Neural progenitor cell (in vitro differentiated cells): ENCODE measurements at places on chromosomes 4 and X.

GRCh38 chrX:47321386-47321785 is 49.0 kb upstream of the ZNF157 start:
- peak; percentile 92 for DNase-seq

DNA sequence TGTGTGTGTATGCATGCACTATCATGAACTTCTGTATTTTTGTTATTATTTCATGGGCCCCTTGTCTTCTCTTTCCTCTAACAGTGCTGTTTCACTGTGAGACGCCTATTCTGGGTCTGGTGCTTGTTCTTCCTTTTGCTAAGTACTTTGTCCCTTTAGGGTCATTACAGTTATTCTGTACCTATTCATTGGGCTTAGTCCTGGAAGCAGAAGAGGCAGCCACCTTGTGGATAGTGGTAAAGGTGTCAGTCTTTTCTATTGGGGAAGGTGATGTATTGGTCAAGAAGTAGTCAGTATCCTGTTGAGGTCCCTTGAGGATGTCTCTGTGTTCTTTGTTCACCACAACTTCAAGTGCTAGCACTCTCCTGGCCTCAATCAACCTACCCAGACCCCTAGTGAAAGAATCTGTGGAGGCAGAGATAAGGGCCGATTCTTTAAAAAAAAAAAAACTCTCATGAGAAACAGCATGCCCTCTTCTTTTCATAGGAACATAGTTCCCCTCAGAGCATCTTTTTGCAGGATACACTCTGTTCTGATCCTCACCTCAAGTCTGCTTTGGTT is 593.8 kb downstream of the SPRY1 start:
- DNase-seq = no peak

- DNase-seq = no peak
Measured at GRCh38 chr4:108301545-108302251, 133.0 kb upstream of the LEF1 start.

DNA sequence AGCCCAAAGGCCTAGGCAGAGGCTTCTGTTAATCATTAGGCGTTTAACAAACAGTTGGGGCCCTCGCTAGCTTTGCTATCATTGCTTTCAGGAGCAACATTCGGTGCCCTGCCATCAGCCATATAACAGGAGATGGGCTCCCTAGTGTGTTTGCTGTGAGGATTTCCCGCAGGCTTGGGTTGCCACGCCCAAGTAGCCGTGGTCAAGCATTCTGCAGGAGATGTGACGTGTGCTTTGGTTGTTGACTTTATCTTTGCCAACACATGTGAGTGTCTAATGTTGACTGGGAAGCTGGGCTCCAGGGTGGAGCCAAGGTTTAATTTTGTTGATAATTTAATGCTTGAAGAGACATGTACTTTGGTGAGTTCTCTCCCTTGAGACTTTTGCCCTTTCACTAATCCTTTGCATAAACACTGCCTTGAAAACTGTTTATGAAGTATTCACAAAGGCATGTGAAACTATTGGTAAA is 184.6 kb upstream of the KIT start:
- DNase-seq = no peak

GRCh38 chr4:79147251-79147650 is 178.6 kb downstream of the NAA11 start:
- DNase-seq = no peak

DNA sequence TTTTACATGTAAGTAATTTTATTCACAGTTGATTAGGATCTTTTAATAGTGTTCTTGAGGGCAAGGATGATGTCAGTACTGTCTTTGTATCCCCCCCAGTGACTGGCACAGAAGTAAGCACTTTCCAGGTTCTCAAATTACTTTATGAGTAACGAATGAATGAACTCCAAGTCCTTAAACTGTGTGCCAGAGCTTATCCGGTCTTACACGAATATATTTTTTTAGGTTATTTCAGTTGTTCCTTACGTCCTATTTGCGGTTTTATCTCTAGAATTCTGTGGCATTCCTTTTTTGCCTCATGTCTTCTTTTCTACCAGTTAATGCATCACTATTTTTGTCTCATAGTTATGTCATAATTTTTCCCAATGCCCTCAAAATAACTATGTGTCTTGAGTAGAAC is 106.9 kb upstream of the MID1IP1 start:
- DNase-seq = no peak

- DNase-seq = peak; percentile 88
Measured at GRCh38 chr4:154743683-154744340, at the start of gene LRAT. Gene LRAT, plus strand, starts transcription at chr4:154744000. Its CDS starts 327 bp downstream, at chr4:154744327.

- peak; percentile 6 for DNase-seq
Measured at GRCh38 chrX:104568304-104568915, 2.4 kb downstream of the IL1RAPL2 start.

DNA sequence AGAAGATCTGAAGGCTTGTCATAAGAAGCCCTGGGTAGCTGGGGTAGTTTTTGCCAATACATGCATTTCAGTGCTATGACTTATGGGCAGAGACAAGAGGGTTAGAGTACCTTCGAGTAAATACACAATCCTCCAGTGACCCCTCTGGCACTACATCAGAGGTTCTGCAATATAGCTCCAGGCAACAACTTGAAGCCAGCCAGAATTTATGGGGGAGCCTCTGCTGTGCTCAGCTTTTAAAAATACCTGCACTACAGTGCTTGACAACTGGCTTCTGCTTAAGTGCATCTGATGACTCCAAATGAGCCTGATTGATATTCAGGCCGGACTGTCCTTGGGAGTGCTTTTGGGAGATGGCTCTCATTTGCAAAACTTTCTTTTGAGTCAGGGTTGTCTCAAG is 44.9 kb upstream of the SMAD1 start:
- DNase-seq = no peak

GRCh38 chrX:130144509-130144908 is 21.1 kb downstream of the AIFM1 start:
- no peak for DNase-seq

- no peak for DNase-seq
Measured at GRCh38 chr4:122548886-122549630, 71.8 kb downstream of the IL21 start.

- DNase-seq = peak; percentile 48
Measured at GRCh38 chrX:636981-637659, 6.5 kb downstream of the SHOX start.

DNA sequence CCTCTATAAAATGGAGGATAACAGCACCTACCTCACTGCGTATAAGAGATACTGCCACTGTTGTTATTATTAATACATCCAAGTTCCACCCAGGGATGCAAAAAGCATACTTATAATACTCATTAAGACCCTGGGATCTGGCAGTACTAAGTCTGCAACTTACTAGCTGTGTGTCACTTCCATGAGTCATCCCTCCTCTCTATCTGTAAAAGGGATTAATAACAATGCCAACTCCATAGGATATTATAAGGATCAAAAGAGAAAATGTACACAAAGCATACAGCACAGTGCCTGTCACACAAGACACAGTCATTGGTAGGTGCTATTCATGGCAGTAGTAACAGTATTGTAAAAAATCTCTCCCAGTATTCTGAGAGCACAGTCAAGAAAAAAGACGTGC is 216.7 kb downstream of the HS6ST2 start:
- DNase-seq = no peak

- no peak for DNase-seq
Measured at GRCh38 chrX:110951472-110952269, 144.3 kb upstream of the PAK3 start.

DNA sequence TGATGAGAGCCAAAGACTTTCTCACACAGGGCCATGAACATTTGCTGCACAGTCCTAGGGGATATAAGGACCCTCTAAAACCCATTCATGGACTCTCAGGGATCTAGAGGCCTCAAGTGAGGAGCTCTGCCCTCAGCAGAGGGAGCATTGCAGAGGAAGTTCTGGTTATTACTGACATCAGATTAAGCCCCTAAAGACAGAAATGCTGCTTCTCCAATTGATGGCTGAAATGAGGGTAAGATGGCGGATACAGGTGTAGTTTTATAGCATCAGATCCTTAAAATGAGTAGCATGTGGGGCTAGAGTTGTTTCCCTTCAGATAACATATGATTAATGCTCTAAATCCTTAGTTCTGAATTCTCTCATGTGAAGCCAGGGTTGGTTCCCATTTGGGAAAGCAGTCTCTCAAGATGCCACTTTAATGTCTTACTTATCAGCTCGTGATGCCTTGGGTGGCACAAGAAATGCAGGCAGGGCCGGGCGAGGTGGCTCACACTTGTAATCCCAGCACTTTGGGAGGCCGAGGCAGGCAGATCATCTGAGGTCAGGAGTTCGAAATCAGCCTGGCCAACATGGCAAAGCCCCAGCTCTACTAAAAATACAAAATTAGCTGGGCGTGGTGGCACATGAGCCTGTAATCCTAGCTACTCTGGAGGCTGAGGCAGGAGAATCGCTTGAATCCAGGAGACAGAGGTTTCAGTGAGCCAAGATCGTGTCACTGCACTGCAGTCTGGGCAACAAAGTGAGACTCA is 7.9 kb downstream of the RHOH start:
- no peak for DNase-seq

DNA sequence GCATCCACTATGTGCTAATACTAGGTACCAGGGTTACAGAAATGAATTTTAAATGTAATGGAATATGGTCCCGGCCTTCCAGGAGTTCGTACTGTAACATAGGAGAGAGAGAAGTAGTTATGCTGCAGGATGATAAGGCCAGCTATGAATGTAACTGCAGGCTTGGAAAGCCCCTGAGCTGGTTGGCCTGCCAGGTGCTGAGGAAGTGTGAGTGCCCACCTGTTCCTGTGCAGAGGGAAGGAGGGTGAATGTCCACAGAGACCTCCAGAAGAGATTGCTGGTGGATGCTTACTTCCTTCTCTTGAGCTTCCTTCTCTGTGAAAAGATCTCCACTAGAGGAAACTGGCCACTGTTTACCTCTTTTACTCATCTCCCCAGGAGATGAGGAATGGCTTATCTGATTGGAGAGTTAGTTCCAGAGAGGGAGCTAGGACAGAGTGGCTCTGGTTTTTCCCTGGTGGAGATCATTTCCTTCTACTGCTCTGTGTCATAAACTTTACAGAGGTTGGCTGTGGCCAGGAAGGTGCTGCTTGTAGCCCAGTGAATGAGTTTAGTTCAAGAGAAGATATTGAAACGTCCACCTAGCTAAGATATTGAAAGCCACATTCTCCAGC is 114.0 kb upstream of the LNX1 start:
- DNase-seq = no peak

GRCh38 chr4:137509855-137510282 is 22.4 kb downstream of the PCDH18 start:
- no peak for DNase-seq

GRCh38 chr4:47432749-47433148 is 30.8 kb downstream of the COMMD8 start:
- DNase-seq = no peak
